ENCODE measurements at places on chromosomes 1 and 21.
A peak's percentile ranks its signal among the peaks of the same experiment; 100 is the strongest.

GRCh38 chr21:38913120-38913892 is 107.6 kb downstream of the ETS2 start:
- no peak for DNase-seq

GRCh38 chr1:94757931-94758330 is 62.2 kb upstream of the SLC44A3 start:
- no peak for DNase-seq

DNA sequence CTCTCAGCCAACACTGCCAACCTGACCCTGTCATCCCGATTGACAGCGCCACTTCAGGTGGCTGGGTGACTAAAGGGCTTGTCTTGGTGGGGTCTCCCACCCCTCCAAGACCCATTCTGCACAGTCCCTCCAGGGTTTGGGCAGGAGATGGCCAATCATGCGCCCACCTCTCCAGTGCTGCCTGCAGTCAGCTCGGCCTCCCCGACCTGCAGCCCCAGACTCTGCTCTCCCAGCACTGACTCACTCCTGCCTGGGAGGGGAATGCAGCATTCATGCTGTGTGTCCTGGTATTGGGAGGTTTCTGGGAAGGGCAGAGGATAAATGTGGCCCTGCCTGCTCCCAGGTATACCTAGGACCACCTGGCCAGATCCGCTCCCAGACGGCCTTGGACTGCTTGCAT is 9.7 kb downstream of the TMEM81 start:
- DNase-seq: no peak

- DNase-seq: no peak
Measured at GRCh38 chr1:226422478-226422877, 14.6 kb upstream of the PARP1 start.

- peak; percentile 51 for DNase-seq
Measured at GRCh38 chr1:25031966-25032667, 102.0 kb upstream of the RUNX3 start.

DNA sequence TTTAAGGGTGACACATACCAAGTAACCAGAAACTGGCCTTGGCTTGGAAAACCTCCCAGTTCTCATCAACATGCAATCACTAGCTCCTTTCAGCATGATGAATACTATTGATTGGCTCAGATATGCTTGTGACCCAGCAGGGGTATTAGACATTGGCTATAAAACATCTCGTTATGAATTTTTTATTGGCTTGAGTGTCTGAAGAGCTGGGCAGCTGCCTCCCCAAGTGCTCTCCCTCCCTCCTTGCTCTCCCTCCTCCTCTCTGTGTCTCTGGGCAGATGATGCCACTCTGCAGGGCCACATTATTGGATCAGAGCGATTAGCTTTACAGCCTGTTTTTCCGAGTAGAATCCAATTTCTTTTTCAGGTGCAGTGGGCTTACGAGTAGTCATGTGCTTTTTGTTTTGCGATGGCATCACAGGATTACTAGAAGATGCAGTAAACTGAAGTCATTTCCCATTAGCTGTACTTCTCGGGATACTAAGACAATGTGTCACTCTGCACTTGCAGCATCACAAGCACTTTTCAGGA is 79.3 kb upstream of the ATF3 start:
- DNase-seq: no peak

DNA sequence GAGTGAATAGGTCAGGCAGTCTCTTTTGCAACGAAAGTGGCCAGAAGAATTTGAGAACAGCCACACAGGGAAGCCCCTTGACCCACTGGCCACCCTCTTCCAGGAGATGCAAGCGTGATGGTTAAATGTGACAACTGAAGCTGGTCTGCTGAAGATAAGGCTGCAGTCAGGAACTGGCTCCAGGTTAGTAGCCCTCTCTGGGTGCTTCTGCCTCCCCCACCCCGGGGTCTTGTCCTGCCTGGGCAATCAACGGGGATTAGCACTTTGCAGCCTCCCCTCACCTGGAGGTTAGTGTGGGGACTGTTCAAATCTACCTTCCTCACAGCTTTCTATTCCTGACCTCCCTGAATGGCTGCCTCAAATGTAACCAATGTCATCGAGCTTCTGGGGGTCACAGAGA is 125.9 kb downstream of the PLXNA2 start:
- no peak for DNase-seq

GRCh38 chr1:12040457-12041051 is 21.3 kb downstream of the MIIP start:
- DNase-seq: no peak

DNA sequence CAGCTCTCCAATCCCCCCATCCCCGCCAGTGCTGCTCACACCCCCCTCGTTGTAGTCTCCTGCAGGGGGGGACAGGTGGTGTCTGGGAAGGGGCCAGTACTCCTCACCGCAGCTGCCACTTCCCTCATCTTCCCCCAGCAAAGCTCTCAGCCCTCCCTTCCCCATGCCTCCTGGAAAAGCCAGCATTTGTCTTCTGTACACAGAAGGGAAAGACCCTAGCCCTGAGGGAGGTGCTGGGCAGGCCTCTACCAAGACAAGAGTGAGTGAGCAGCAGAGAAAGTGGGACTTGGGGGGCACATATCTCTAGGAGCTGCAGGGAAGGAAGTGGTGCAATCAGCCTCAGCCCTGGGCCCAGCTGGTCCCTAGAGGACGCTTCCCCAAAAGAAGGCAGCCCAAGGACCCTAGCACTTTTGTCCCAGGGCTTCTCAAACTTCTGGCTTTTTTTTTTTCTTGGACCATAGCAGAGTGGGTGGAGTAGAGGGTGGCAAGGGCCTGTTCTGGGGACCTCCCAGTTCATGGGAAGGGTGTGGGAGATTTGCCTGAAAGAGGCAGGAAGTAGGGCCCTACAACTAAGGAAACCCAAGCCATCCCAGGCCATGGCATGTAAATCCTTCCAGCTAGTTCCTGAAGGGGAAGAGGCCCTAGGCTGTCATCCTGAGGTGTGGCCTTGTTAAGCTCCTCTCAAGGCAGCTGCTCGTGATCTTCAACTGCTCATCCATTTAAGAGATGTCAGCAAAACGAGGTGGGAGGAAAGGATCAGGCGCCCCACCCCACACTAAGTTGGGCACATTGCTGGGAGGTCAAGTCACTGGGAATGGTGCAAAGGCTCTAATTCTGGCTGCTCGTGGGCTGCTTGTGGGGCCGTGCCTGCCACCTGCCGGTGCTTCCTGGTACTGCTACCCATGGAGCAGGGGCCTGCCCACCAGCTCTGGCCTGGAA is 12.6 kb downstream of the ZC3H12A start:
- DNase-seq: peak; percentile 88

GRCh38 chr1:173444757-173445156 is 32.4 kb upstream of the PRDX6 start:
- peak; percentile 45 for DNase-seq

DNA sequence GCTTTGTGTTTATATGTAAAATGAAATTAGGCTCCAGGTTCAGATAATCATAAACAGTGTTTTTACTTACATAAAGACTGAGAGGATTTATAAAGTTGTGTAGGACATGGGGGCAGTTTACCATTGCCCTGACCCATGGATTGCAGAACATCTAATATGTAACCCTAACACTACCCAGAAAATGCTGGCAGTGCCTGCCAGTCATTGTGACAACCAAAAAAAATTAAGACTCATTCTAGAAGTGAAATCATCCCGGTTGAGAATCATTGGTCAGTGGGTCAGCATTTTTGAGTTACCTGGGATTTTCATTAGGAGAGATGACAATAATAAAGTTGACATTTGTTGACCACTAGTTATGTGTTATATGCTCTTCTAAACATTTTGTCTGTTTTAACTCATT is 31.2 kb upstream of the THEM4 start:
- DNase-seq: no peak

GRCh38 chr1:19374083-19374801 is 62.1 kb downstream of the SLC66A1 start:
- DNase-seq: peak; percentile 39

GRCh38 chr1:115317101-115318012 is 20.7 kb downstream of the NGF start:
- DNase-seq: no peak

- no peak for DNase-seq
Measured at GRCh38 chr1:95966866-95967265, 732.9 kb downstream of the RWDD3 start.

DNA sequence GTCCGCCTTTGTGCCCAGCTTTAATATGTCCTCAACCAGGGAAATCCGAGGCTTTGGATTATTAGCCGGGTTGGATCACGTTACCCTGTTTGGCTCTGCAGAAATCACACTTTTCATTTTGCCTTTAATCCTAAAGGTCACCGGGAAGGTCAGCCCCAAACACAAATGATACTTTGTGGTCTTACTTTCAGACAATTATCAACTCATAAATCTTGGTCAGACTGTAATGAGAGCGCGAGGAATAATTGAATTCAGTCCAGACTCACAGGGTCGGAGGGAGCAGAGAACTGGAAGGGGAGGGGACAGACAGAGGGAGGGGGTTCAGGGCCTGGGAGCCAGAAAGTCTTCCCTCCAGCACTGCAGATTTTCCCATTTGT is 91.7 kb upstream of the NFIA start:
- DNase-seq: no peak

DNA sequence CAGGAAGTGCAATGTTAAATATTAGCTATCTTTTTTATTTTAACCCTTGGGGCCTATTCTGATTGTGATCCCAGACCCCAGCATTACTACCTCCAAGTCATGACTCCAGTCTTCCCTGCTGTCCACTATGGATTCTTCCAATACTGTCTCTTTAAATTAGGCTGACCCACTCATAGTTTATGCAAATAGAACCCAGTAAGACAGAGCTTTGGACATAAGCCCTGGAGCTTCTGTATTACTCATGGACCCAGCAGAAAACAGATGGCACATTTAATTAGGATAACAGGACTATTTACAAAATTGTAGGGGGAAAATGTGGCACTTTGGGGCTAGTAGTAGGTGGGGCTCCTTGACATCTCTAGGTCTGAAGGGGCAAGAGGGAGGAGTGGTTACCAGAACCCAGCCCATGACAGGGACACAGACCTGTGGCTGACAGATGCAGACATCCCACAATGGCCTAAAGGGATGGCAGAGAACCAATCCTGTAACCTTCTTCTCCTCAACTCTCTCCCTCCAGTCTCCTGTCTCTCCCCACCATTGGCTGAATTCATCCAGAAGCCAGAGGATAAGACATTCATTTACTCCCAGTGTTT is 233.5 kb downstream of the OMA1 start:
- no peak for DNase-seq

DNA sequence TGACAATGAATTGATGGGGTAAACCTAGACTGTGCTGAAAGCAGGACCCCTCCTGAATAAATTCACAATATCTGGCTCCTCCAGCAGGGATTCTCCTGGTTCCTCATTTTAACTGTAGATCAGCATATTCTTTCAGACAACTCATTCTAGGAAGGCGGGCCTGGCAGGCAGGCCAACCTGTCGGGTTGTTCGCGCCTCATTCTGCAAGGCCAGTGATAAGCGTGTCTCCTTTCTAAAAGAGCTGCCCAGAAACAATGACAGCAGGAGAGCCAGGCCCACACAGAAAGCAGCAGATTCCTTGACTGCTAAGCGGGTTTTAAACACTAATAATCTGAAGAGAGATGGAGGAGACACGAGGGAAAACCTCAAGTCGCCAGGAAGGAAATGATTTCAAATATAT is 70.0 kb downstream of the NTPCR start:
- DNase-seq: no peak

DNA sequence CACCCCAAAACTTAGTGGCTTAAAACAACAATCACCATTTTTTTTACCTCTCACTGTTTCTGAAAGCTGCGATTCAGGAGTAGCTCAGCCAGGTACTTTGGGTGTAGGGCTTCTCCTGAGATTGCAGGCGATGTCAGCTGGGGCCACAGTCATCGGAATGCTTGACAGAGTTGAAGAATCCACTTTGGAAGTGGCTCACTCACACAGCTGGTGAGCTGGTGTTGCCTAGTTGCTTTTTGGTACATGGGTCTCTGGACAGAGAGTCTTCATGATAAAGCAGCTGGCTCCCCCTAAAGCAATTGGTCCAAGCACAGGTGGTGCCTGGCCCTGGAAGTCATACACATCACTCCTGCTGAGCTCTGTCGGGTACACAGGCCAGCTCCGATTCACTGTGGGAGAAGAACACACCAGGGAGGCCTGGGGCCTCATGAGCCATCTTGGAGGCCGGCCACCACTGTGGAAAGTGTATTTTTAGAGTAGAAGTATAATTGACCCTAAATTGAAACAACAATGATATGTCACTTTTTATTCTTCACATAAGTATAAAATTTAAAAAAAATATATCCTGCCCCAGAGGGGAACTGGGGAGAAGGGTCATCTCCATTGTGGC is 75.2 kb upstream of the GALNT2 start:
- no peak for DNase-seq

DNA sequence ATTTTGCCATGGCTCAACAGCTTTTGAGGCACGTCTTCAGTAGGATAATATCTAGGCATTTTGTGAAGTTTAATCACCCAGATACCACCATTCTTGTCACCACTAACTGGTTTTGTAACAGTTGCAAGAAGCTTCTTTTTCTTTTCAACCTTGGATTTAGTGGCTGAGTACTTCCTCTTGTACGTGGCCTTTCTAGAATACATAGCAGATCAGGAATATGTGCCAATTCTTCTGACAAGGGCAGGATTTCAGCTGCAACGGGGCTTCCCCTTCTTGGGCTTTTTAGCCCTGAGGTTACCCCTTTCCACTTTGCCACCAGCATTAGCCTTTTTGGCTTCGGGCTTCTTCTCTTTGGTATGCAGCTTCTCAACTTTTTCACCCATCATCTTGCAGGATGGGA is 79.3 kb upstream of the WARS2 start:
- DNase-seq: no peak

DNA sequence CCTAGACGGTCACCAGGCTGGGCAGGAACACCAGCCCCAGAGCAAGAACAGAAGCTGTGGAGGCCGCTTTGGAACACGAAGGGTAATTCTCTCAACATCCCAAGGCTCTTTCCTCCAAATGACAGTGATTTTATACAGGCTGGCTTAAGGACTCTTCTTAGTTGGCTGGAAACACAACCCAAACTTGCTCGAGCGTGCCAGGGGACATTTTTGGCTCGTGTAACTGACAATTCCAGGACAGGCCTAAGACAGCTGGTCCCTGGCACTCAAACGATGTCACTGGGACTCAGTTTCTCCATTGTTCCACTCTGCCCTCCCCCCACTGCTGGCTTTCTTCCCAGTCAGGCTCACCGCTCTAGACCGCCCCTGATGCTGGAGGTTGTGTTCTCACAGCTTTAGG is 164.7 kb downstream of the NPHP4 start:
- no peak for DNase-seq

DNA sequence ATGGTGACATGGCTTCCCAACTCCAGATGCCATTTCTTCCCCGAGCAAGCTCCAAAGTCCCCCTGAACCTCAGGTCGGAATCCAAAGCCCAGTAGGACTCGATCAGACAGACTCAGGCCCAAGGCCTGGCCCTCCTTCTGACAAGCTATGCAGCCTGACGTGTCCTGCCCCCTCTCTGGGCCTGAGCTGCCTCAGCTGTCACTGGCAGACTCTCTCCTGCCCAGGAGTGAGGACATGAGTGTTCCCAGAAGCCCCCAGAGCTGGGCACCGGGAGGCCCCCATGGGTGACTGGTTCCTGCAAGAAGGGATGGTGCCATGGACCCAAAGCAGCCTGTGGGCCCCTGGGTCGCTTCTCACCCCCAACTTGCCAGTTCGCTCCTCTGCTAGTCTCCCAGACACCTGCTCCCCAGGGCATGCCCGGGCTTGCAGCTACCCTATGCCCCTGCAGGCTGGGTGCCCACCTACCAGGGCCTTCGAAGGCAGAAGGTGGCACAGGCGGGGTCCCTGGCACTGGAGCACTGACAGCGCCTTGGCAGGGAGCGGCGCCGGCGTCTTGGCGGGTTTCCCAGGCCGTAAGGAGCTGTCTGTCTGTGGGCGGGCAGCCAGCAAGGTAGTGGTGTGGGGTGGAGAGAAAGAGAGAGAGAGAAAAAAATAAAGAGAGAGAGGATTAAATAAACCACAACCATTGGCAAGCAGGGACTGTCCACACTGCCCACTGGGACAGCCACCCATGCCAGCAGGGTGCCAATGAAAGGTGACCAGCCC is 2.3 kb downstream of the EDN2 start:
- DNase-seq: no peak

Measured in CD4-positive, alpha-beta T cell (primary cell).